ENCODE measurements at places on chromosomes 1 and 21.
A peak's percentile ranks its signal among the peaks of the same experiment; 100 is the strongest.

DNA sequence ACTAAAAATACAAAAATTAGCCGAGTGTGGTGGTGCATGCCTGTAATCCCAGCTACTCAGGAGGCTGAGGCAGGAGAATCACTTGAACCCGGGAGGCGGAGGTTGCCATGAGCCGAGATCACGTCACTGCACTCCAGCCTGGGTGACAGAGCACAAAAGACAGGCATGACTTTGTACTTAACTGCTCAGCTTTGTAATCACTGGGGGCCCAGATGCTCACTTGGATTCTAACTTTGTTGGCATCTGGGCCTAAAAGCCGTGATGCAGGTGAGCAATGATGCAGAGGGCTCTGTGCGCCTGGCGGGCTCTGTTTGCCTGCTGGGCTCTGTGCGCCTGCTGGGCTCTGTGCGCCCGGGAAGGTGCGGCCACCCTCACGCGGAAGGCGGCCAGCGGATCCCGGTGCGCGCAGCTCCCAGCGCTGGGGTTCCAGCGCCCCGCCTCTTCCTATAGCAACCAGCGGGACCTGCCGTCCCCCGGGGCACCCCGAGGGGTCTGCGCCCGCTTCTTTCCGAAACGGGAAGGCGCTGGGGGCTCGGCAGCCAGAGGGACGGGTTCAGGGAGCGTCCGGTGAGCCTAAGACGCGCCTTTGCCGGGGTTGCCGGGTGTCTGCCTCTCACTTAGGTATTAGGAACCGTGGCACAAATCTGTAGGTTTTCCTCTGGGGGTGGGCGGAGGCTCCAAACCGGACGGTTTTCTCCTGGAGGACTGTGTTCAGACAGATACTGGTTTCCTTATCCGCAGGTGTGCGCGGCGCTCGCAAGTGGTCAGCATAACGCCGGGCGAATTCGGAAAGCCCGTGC lies 31.7 kb downstream of the PRMT2 start:
- no peak for DNase-seq

GRCh38 chr1:160953030-160953429 lies 1.6 kb downstream of the ITLN2 start:
- DNase-seq = no peak

- no peak for DNase-seq
These were observed 218.5 kb downstream of the PTPRU start for GRCh38 chr1:29454616-29455380.

- DNase-seq = no peak
These were observed 95.1 kb upstream of the TSPAN2 start for GRCh38 chr1:115184260-115184950.

GRCh38 chr1:11337580-11338073 lies 64.6 kb downstream of the UBIAD1 start:
- DNase-seq = peak; percentile 69

DNA sequence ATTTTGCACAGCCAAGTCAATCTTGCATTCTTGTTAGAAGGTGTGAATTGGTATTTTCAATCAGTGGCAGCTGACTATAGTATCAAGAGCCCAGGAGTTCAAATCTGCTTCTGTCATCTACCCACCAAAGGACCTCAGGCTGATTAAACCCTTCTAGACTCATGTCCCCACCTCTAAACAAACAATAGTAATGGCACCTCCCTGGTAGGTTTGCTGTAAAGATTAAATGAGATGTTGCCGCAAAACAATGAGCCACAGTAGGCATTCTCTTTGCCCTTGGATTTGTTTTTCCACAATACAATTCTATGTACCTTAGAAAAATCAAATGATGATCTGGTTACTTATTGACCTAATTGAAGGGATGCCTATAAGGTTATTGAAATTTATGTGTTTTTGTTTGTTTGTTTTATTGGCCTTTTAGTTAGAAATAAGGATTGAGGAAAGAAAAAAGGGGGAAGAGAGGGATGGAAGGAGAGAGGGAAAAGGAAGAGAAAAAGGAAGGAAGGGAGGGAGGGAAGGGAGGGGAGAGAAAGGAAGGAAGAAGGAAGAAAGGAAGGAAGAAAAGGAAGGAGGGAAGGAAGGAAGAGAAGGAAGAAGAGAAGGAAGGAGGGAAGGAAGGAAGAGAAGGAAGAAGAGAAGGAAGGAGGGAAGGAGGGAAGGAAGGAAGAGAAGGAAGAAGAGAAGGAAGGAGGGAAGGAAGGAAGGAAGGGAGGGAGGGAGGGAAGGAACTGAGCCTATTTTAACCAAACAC lies 110.7 kb downstream of the ETS2 start:
- no peak for DNase-seq

DNA sequence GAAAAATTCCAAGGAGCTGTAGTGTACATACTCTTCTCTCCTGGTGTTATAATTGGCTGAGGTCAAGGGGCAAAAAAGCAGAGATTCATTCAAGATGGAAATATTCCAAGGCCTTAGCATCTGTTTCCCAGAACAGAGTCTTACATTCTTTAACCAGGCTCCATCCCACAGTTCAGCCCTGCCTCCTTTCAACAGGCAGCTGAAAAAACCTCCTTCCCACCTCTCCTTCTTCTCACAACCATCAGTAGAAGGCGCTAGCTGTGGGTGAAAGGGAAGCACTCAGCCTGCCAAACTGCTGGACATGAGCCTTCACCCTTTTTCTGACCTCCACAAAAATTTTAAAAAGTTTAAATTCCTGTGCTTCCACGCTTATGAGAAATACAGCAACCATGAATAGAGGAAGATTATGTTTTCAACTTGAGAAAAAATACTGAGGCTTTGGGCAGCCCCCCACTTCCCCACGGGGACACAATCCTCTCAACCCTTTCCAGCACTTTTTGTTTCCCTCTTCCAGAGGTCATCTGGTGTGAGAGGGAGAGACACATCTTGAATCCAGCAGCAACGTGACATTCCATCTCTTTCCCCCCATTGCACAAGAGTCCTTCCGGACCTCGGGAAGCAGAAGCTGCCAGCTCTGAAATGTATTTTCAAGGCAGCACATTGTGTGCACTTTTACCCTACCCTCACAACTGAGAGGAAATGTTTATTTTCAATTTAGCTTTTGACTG lies 43.2 kb upstream of the FMO2 start:
- DNase-seq = no peak

- DNase-seq = no peak
These were observed 82.6 kb upstream of the DPYD start for GRCh38 chr1:98003442-98003841.

GRCh38 chr1:180229483-180230415 lies at the start of gene LHX4:
Gene LHX4 (plus strand): TSS chr1:180230264. CDS start chr1:180230530, 266 bp downstream.
- DNase-seq = peak; percentile 26

GRCh38 chr1:237473854-237474253 lies 416.9 kb downstream of the ZP4 start:
- DNase-seq = no peak

GRCh38 chr1:28648474-28649198 lies at the start of gene RNU11:
Gene RNU11 (plus strand): TSS chr1:28648600.
- DNase-seq = peak; percentile 95
